ENCODE measurements at places on chromosomes 2 and 18.

DNA sequence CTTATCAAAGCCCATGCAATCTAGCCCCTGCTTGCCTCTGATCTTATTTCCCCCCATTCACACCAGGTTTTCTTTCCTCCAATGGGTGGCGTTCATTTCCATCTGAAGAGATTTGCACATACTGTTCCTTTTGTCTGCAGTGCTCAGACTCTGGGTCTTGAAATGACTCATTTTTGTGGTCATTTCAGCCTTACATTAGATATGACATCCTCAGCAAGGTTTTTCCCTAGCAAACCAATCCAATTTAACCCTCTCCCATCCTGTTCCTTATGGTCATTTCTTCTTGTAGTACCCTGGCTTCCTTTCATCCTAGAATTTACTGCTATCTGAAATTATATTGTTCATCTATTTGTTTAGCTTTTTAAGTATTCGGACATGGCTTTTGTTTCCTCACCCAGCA is 42.5 kb upstream of the SCN1A start:
- no peak for DNase-seq

GRCh38 chr2:128498589-128498988 is 179.9 kb upstream of the HS6ST1 start:
- no peak for DNase-seq

DNA sequence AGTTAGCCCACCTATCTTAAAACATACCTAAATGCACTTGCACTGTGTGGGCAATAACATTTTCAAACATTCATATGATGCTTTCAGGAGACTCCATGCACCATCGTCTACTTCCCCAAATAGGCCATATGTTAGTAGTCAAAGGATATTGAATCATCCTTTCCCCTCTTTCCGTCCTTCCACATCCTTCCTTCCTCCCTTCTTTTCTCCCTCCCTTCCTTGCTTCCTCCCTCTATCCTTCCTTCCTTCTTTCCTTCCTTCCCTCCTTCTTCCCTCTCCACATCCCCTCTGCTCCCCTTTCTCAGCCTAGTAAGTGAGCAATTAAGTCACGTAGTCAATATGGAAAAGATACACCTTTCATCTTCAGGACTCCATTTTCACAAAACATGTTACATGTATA is 73.8 kb downstream of the ZEB2 start:
- DNase-seq, result no peak

- no peak for DNase-seq
Observed at GRCh38 chr18:13465476-13465875, 246.9 kb downstream of the LDLRAD4 start.

GRCh38 chr2:150232871-150233270 is 254.6 kb downstream of the RND3 start:
- DNase-seq, result no peak

DNA sequence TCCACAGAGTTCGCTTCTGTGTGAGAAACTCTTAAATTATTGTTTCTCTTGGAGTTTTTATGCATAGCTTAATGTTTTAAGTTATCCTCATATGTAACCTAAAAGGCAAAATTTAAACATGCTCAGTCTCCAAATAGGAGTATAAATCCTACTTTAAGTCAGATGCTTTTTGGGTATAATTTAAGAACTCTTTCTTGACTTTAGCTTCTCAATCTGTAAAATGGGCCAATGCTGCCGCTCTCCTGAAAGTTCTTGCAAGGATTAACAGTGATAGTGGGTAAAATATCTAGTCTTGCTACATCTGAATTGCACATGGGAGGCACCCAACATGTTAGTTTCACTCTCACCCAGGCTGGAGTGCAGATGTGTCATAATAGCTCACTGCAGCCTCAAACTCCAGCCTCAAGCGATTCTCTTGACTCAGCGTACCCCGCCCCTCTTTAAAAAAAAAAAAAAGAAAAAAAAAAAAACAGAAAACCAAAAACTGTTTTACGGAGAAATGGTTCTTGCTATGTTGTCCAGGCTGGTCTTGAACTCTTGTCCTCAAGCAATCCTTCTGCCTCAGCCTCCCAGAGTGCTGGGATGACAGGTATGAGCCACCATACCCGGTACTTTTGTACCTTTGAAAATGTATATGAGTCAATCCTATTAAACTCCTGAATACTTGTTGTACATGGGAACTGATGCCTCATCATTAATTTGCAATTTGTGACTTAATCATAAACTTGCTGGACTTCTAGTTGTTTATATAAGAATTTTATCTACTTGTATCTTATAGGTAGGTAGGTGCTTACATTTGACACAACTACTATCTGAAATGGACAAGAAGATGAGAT is 1.8 kb downstream of the FBXO48 start:
- DNase-seq, result no peak

DNA sequence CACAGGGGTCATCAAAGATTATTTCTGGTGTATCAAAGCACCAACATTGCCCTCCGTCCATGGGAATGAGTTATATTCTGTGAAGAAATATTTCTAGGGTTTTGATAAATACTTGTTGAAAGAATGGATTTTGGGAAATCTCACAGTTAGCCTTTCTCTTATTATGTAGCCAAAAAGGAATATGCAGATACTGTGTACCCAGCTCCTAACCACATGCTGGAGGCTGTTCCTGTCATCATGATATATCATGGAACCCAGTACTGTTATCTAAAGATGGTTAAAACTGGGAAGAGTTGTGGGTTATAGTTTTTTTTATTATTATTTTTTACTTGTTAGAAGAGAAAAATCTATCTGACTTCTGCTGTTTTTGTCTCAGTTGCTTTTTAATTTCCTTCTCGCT is 82.8 kb downstream of the POLE4 start:
- DNase-seq, result no peak

- no peak for DNase-seq
Observed at GRCh38 chr2:120772261-120772660, 36.6 kb downstream of the GLI2 start.

DNA sequence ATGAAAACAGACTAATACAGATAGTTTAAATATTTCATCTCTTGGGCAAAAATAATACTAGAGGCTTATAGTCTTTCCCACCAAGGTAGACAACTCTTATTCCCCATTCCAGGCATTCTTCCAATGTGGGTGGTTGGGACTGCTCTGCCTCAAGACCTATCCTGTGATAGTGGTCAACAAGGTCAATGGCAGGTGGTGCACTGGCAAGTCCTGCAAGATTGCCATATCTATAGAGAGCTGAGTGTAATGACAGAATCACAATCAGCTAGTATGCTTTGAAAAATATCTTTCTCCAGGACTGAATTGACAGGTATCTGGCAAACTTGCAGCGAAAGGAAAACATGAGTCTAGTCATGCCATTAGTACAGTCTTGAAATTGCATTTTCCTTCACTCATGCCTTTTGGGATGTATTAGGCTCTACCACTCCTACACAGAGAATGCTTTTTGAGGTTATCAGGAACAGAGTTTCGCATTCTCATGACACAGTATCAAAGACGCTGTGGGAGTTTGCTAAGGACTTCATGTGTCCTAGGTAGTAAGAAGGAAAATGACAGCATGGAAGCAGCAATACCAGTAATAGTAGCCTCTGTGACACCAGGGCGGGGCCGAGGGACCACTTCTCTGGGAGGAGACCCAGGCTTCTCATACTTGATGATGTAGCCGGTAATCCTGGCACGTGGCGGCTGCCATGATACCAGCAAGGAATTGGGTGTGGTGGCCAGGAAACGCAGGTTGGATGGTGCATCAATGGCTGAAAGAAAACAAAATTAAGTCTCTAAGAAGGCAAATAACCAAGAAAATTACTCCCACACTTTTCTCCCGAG is 61.0 kb downstream of the FN1 start:
- no peak for DNase-seq

- no peak for DNase-seq
Observed at GRCh38 chr2:64854773-64855237, 134.4 kb upstream of the SLC1A4 start.

- DNase-seq, result no peak
Observed at GRCh38 chr2:235134420-235134819, 182.6 kb downstream of the SH3BP4 start.

GRCh38 chr2:217054791-217055190 is 194.9 kb upstream of the TNP1 start:
- no peak for DNase-seq

GRCh38 chr2:241722896-241723454 is 11.5 kb upstream of the D2HGDH start:
- no peak for DNase-seq

DNA sequence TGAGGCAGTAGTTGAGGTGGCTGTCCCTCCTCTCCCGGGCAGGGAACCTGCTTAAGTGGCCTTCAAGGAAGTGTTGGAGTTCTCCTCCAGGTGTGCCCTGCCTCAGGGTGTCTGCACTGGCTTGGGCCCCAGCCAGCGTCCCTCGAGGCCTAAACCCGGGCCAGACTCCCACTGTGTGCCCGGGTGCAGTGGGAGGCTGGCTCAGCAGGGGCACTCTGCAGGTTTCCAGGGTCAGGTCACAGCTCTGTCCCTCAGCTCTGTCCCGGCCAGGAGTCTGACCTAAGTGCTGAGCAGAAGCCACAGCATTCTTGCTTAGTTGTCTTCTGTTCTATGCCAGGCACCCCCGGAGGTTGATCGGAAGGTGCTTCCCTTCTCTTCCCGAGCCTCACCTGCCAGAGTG is 69.0 kb upstream of the OTOS start:
- no peak for DNase-seq

- no peak for DNase-seq
Observed at GRCh38 chr2:148238561-148238960, 217.7 kb downstream of the MBD5 start.
